ENCODE measurements at places on chromosomes 7 and 10. TPM values are rescaled to one million over a fixed set of nuclear protein-coding genes. Genes with fewer than 3 reads are reported as not detected.

DNA sequence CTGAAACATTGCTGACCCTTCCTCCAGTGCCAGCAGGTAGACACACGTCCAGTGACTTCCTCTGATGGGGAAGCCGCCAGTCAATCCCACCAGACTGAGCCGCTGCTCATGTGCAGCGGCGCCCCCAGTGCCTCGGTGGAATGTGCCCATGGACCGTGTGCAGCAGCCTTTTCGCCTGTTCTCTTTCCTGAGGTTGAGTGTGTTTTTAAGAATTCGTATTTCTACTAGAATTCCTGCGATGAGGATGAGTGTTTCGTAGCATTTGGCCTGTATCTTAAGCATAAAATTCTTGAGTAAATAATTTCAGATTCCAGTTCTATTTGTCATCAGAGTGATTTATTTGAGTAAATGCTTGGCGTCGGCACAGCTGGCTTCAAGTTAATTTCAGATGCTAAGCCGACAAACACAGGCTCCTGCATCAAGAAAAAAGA, 35.4 kb downstream of the BNIP3 start:
- H3K27ac ChIP-seq, result no peak overlapping the region
- DNase-seq, result no peak
- H3K27me3 ChIP-seq, result no peaks in the 10 kb centered on the region

The PNLIP gene
- total RNA-seq, result not detected

- H3K27me3 ChIP-seq, result no peaks in the 10 kb centered on the region
- no peak overlapping the region for H3K27ac ChIP-seq
- DNase-seq, result no peak
- no peaks in the 10 kb centered on the region for H3K4me1 ChIP-seq
- H3K36me3 ChIP-seq, result no peaks in the 10 kb centered on the region
- no peak overlapping the region for H3K4me3 ChIP-seq
Observed at GRCh38 chr7:86913709-86914108, 145.7 kb downstream of the ELAPOR2 start.

DNA sequence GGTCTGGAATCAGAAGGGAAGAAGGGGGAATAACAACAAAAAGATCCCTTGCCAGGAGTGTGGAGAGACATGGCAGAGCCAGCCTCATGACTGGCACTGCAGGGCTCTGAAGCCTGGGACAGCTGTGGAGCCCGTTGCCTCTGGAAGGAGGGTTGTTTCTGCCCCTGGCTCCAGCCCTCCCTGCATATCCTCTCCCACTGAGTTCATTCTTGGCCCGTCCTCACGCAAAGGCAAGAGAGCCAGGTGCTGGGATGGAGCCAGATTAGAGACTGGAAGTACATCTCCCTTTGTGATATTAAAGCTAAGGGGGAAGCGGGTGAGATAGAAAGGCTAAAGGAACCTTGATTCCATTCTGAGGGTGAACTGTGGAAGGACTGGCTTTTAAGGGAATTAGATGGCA, 141.5 kb upstream of the NPVF start:
- no peak overlapping the region for H3K27ac ChIP-seq
- H3K4me1 ChIP-seq, result peaks cover 11% of the 10 kb centered on the region
- DNase-seq, result no peak
- no peak overlapping the region for H3K4me3 ChIP-seq
- H3K27me3 ChIP-seq, result no peaks in the 10 kb centered on the region

GRCh38 chr7:17044861-17045260, 163.1 kb upstream of the AGR3 start:
- no peak overlapping the region for H3K27ac ChIP-seq
- DNase-seq, result no peak
- H3K36me3 ChIP-seq, result no peaks in the 10 kb centered on the region
- H3K4me3 ChIP-seq, result no peak overlapping the region

DNA sequence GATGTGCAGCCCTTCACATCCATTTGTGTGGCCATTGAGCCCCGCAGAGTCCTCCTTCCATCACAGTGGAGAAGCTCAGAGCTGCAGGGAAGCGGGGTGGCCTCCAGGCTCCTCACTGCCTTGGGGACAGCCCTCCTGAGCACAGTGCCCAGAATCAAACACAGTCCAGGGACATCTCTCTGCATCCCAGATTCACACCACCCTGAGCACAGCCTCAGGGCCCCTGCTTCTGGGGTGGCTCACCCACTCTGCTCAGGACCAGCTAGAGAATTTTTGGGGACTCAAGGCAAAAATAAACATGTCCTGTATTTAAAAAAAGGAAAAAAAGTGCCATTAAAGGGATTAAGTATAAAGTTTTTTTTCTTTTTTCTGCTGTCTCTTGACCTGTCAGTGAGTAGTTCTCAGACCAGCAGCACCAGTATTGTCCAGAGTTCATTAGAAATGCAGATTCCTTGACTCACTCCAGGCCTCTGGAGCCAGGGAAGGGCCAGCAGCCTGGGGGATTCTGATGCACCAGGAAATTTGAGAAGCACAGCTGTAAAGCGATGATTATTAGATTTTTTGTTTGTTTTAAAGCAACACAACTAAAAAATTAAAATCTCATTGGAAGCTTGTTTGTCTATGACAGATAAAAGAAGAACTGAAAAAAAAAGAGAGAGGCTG, 61.6 kb downstream of the ARHGAP22 start:
- no peak overlapping the region for H3K4me3 ChIP-seq
- no peak overlapping the region for H3K27ac ChIP-seq
- no peak for DNase-seq

The ZDHHC6 gene
- 19.4 TPM for total RNA-seq

The CCDC3 gene
- total RNA-seq, result 54.2 TPM

The GCK gene
- not detected for total RNA-seq

The AZGP1 gene
- total RNA-seq, result 590 TPM

The PPP1R17 gene
- not detected for total RNA-seq

The NUP205 gene
- total RNA-seq, result 41.0 TPM

DNA sequence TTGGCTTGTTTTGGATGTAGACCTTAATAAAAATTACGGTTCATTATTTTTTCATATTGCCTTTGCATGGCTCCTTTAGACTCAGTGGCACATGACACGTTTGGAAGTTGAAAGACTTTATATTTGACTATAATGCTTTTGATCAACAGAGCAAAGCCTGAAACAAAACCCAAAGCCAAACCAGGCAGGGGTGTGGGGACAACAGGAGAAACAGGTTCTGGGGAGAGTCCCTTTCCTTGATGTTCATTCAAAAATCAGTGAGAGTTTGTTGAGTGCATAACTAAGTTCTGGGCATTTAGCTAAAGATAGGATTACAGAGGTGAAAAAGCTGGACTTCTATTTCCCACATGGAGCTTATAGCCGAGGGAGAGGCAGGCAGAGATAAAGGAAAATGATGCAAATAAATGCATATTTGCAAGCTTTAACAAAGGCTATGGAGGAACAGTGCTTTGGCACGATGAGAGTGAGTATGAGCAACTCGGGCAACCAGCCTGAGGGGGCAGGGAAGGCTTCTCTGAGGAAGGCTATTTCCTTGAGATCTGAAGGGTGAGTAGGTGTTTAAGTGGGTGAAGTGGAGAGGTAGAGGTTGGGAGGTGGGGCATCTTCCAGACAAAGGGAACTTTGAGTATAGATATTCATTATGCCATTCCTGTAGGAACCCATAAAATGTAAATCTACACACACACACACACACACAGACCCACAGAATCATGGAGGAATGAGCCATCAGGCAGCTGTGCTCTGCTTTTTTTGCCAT, 34.5 kb upstream of the PDZD8 start:
- H3K27ac ChIP-seq, result no peak overlapping the region
- DNase-seq, result no peak
- no peak overlapping the region for H3K4me3 ChIP-seq

GRCh38 chr7:17781491-17782215, 158.6 kb downstream of the SNX13 start:
- H3K4me3 ChIP-seq, result no peak overlapping the region
- no peak for DNase-seq

- H3K27ac ChIP-seq, result peak overlapping the region; percentile 3
- H3K36me3 ChIP-seq, result peaks cover 3% of the 10 kb centered on the region
- H3K27me3 ChIP-seq, result no peaks in the 10 kb centered on the region
Observed at GRCh38 chr10:125147971-125148439, 12.4 kb downstream of the CTBP2 start.

DNA sequence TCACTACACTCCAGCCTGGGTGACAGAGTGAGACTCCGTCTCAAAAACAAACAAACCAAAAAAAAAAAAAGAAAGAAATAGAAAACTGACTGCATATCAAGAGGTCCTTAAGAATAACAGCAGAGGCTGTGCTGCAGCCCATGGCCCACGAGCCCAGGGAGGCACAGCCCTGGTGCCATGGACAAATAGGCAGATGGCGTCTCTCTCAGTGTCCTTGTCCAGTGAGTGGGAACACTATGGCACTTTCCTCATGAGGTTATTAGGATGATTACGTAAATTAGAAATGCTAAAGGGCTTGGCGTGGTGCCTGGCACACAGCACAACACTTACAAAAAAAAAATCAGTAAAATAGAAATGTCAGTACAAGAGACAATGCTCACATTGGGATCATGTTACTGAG, 33.4 kb upstream of the PFKP start:
- DNase-seq, result no peak
- no peaks in the 10 kb centered on the region for H3K36me3 ChIP-seq
- H3K4me3 ChIP-seq, result no peak overlapping the region
- no peaks in the 10 kb centered on the region for H3K27me3 ChIP-seq

- H3K27me3 ChIP-seq, result no peaks in the 10 kb centered on the region
- no peak for DNase-seq
- H3K27ac ChIP-seq, result no peak overlapping the region
- peaks cover 12% of the 10 kb centered on the region for H3K4me1 ChIP-seq
- no peak overlapping the region for H3K4me3 ChIP-seq
Observed at GRCh38 chr10:61612450-61612849, 50.3 kb upstream of the CABCOCO1 start.

The PRKG1 gene
- 3.3 TPM for total RNA-seq

GRCh38 chr10:43234471-43235041, 32.3 kb downstream of the RASGEF1A start:
- H3K4me3 ChIP-seq, result no peak overlapping the region
- H3K4me1 ChIP-seq, result peaks cover 8% of the 10 kb centered on the region
- H3K27me3 ChIP-seq, result peaks cover 35% of the 10 kb centered on the region
- peak; percentile 67 for DNase-seq

- peak; percentile 68 for DNase-seq
- H3K27me3 ChIP-seq, result peaks cover 11% of the 10 kb centered on the region
- no peak overlapping the region for H3K4me3 ChIP-seq
- H3K27ac ChIP-seq, result no peak overlapping the region
- H3K4me1 ChIP-seq, result peaks cover 23% of the 10 kb centered on the region
Observed at GRCh38 chr10:132458586-132459300, 61.7 kb downstream of the PWWP2B start.

GRCh38 chr7:112252691-112253090, 46.2 kb downstream of the ZNF277 start:
- H3K4me3 ChIP-seq, result no peak overlapping the region
- no peak for DNase-seq
- H3K27ac ChIP-seq, result no peak overlapping the region
- H3K4me1 ChIP-seq, result peaks cover 7% of the 10 kb centered on the region
- no peaks in the 10 kb centered on the region for H3K36me3 ChIP-seq

The BHLHA15 gene
- 1.2 TPM for total RNA-seq

The CH25H gene
- 1.2 TPM for total RNA-seq

GRCh38 chr10:59905066-59905730, 1.2 kb downstream of the CCDC6 start:
- H3K27ac ChIP-seq, result peak overlapping the region; percentile 94
- peak overlapping the region; percentile 99 for H3K4me3 ChIP-seq
- H3K4me1 ChIP-seq, result peaks cover 72% of the 10 kb centered on the region

DNA sequence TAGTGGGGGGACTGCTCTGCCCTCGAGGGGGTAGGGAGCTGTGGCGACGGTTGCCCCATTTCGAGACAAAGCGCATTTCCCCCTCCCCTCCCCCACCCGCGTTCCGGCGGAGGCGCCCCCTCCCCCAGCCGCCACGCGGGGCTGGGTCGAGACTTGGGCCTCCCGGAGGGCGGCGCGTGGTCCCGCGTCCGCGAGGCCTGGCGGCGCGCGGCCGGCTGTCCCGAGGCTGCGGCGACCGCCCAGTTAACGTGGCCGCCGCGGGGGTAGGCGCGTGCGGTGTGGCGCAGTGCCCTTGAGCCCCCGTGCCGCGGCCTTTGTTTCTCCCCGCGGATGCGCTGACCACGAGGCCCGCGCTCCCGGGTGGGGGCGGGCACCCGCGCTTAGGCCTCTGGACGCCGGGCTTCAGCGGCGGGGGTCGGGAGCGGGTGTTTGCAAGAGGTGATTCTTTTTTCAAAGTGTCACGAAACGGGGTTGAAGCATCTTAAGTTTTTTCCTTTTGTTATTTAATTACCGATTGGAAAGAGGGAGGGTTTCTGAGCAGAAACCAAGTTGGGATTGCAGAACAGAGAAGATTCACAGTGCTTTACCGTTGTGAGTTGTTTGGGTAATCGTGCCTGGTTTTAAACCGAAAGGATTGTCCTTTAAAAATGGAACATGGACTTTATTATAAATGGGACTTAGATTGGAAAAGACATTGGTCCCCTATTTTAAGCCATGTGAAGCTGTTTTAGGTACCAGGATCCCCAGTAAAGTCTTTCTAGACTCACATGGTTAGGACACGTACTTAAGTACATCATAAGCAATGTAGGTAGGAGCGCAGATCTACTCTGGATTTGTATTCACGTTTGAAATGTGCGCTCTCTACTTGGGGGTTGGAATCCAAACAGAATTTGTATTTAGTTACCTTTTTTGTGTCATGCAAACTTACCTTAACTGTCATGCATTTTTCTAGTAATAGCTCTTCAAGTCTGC, 760 bp downstream of the CBX3 start:
- peak overlapping the region; percentile 99 for H3K4me3 ChIP-seq
- no peak for DNase-seq
- no peaks in the 10 kb centered on the region for H3K27me3 ChIP-seq

GRCh38 chr7:103106005-103106702, 31.2 kb downstream of the ARMC10 start:
- no peak overlapping the region for H3K27ac ChIP-seq
- H3K27me3 ChIP-seq, result no peaks in the 10 kb centered on the region
- H3K36me3 ChIP-seq, result peaks cover 17% of the 10 kb centered on the region
- DNase-seq, result no peak
- H3K4me1 ChIP-seq, result no peaks in the 10 kb centered on the region

The CDHR1 gene
- 106 TPM for total RNA-seq

GRCh38 chr10:35882422-35883150, 240.5 kb upstream of the FZD8 start:
- H3K4me3 ChIP-seq, result no peak overlapping the region
- no peak for DNase-seq
- H3K27ac ChIP-seq, result no peak overlapping the region
- no peaks in the 10 kb centered on the region for H3K36me3 ChIP-seq
- peaks cover under 1% of the 10 kb centered on the region for H3K4me1 ChIP-seq
- H3K27me3 ChIP-seq, result no peaks in the 10 kb centered on the region

DNA sequence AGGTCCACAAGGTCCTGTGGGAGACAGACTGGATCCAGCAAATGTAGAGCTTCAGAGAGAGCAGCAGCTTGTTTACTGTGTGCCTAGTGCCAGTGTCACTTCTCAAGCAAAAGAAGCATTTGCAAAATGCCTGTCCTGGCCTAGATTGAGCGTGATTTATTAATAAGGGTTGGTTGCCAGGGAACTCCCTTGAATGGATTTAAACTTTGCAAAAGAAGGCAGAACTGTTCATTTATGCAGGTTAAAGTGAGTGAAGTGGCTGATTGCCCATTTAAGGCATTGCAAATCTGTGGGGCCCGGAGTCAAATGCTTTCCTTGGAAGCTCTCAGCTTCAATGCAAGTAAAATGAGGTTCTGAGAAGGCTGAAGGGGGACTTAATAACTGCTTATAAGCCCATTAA, 71.3 kb downstream of the CDHR3 start:
- H3K27me3 ChIP-seq, result no peaks in the 10 kb centered on the region
- H3K4me3 ChIP-seq, result no peak overlapping the region
- no peaks in the 10 kb centered on the region for H3K4me1 ChIP-seq
- no peak for DNase-seq
- H3K27ac ChIP-seq, result no peak overlapping the region

All from suprapubic skin (tissue), 4 donors.